Stimulated activated CD4-positive, alpha-beta T cell treated with anti-CD3 and anti-CD28 coated beads, TNF-alpha, amount 100 ng/mL, for 24 hours (primary cell): ENCODE measurements at places on chromosomes 5 and 9.

DNA sequence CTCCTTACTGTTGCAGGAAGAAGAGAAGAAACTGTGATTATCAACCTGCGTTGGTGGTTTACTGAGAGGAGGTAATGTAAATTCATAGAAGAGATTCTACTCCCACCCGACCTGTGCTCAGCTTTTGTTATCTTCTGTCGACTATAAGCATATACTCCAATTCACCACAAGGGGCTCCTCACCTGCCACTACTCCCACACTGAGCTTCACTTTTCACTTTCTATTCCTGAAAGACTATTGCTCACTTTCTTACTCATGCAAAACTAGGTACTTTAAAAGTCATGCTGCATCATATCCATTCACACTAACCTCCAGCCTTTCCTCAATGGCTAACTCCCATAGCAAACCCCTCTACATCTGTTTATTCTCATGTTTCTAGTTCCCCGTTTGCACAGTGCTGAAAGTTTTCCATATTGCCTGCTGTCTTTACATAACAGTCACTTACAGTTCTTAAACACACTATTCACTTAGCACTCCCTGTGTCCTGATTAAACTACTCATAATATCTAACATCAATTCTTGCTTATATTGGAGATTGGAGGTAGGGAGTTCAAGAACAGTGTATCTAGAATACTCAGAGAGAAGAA lies 1062.6 kb downstream of the NR2F1-AS1 start:
- DNase-seq, result no peak

GRCh38 chr5:8457187-8458037 lies 588.5 kb downstream of the MTRR start:
- peak; percentile 87 for DNase-seq

DNA sequence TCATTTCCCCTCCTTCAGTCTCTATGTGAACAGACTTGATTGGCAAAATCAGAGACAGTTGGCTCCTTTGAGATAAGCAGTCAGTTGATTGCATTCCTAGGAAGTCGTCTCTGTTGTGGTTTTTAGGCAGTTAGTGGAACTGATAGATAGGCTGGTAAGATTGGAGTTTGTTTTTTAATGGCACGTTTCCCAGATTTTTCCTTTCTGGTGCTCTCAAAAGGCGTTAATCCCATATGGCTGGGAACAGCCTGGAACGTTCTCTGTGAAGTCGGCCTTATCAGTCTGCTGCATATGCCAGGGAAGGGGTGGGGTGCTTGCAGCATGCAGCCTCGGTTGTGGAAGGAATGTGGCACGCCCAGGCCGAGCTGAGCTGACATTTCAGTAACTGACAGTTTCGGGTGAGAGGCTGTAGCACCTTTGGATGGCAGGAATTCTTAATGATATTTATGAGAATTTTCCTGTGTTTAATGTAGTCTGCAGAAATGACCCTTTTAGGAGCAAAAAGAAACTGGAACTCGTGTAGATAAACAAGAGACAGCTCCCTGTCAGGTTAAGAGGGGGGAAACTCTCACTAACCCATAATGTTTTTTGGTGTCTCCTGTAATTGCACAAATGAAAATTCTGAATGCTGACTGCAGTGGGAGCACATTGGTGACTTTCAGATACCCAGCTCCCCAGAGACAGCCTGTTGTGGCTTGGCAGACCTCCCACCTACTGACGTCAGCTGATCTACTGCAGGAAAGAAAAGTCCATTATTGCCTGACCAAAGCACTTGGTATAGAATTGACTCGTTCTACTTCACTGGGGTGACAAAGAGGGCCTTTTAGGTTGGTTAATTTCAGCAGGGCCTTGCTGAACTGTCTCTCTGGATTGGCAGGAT lies 6.3 kb downstream of the SPTAN1 start:
- peak; percentile 57 for DNase-seq

DNA sequence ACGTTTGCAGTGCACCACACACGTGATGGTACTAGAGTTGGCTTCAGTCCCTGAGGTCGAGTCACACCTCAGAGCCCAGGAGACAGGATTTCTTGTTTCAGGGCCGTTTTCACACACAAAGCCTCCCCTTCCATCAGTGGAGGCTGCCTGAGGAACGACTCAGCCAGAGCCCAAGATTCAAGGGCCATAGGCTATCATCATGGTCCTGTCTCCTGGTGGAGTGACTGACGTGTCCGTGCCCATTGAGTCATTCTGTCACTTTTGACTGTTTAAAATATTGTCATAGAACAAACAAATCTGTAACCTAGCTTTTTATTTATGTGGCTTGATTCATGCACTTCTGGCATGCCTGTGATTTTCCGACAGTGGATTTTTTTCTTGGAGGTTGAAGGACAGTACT lies 28.3 kb downstream of the CAMK2A start:
- no peak for DNase-seq

- DNase-seq, result no peak
Observed at GRCh38 chr5:171080186-171080938, 218.5 kb downstream of the RANBP17 start.

GRCh38 chr5:98510143-98510985 lies 263.1 kb upstream of the RGMB start:
- DNase-seq, result no peak

DNA sequence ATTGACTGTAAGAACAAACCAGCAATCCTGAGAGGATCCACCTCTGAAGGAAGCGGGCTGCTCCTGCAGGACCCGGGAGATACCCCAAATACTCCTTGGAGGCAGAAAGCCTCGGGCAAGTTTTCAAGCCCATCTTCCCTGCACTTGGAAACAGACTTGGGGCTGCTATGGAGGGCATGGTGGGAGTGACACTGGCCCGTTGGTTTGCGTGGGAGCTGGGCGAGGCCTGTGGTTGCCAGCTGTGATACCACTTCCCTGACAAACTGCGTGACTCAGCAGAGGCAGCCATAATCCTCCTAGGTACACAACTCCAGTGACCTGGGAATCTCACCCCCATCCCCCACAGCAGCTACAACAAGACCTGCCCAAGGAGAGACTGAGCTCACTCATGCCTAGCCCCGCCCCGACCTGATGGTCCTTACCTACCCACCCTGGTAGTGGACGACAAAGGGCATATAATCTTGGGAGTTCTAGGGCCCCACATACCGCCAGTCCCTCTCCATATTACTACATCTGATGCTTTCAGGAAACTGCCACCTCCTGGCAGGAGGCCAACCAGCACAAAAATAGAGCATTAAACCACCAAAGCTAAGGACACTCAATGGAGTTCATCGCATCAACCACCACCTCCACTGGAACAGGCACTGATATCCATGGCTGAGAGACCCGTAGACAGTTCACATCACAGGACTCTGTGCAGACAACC lies 38.1 kb upstream of the VLDLR start:
- DNase-seq, result no peak

DNA sequence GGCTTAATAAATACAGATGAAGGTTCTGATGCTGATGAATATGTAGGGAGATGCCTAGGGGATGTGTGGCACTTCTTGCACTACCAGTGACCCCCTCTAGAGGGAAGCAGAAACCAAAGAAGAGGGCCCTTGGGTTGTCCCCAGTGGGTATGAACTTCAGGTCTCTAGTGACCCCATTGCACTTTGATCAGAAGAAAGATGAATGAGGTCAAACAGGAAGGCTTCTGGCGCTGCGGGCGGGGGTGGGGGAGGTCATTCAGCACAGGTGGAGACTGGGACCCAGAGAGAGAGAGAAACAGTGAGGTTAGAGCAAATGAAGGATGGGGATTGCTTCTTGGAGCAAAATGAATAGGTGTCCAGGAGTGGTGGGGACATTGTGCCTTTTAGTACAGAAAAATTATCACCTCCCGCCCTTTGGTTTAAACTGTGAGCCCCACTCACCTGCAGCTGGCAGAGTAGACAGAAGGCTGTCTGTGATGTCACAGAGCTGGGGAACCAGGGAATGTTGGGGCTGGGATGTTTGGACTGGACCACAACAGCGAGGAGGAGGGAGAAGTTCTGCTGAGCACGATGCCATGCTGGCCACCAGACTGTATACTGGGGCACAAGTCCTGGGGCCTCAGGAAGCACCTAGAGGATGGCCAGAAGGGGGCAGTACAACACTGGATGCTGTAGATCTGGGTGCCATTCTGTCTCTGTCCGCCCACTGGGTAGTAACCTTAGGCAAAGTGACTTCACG lies at the start of gene TEX48:
Gene TEX48, minus strand, starts transcription at position 599 of the 739 bp plus-strand sequence. CDS start 10,469 bp downstream, outside the sequence.
- DNase-seq, result peak; percentile 81

DNA sequence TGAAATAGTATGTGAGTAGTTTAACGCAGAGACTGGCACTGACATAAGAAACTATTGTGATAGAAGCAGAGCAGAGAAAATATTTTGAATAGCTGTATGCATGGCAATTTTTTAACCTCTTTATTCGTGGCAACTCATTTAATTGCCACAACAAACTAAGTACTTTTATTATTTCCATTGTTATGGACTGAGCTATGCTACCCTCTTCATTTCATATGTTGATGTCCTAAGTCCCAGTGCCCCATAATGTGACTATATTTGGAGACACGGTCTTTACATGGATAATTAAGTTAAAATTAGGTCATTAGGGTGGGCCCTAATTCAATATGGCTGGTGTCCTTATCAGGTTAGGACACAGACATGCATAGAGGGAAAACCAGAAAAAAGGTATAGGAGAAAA lies 86.1 kb upstream of the PRSS3 start:
- no peak for DNase-seq
